ENCODE measurements at places on chromosomes 6 and 20.

GRCh38 chr6:113837170-113837569, 20.0 kb upstream of the MARCKS start:
- no peak for DNase-seq

DNA sequence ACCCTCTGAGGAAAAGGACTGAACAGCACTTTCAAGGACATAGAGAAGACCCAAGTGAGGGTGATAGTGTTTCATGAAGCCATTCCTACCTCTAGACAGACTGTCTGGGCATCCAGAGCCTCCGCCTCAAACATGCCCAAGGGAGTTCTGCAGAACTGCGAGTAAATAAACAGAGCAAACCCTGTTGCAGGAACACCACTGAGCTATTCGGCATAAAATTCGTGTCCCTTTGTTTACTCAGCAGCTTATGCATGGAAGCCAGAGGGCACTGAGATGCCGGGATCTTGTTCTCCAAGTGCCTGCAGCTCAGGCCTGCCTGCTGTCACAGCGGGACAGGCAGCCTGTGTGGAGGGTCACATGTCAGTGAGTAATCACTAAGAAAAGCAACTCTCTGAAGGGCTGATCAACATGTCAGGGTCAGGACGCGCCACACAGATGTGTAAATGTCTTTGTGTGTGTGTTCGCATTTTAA, 164.9 kb upstream of the HEY2 start:
- no peak for DNase-seq

DNA sequence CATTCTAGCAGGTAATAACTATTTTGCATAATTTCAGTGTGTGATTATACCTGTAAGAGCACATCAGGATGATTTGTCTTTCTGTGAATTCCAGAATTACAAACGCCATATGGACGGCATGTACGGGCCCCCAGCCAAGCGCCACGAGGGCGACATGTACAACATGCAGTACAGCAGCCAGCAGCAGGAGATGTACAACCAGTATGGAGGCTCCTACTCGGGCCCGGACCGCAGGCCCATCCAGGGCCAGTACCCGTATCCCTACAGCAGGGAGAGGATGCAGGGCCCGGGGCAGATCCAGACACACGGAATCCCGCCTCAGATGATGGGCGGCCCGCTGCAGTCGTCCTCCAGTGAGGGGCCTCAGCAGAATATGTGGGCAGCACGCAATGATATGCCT, 122.7 kb downstream of the TMEM242 start:
- DNase-seq = no peak

GRCh38 chr6:52053038-52053695, 34.2 kb downstream of the PKHD1 start:
- no peak for DNase-seq

- DNase-seq = no peak
Observed at GRCh38 chr6:33433001-33433543, 13.2 kb downstream of the SYNGAP1 start.

DNA sequence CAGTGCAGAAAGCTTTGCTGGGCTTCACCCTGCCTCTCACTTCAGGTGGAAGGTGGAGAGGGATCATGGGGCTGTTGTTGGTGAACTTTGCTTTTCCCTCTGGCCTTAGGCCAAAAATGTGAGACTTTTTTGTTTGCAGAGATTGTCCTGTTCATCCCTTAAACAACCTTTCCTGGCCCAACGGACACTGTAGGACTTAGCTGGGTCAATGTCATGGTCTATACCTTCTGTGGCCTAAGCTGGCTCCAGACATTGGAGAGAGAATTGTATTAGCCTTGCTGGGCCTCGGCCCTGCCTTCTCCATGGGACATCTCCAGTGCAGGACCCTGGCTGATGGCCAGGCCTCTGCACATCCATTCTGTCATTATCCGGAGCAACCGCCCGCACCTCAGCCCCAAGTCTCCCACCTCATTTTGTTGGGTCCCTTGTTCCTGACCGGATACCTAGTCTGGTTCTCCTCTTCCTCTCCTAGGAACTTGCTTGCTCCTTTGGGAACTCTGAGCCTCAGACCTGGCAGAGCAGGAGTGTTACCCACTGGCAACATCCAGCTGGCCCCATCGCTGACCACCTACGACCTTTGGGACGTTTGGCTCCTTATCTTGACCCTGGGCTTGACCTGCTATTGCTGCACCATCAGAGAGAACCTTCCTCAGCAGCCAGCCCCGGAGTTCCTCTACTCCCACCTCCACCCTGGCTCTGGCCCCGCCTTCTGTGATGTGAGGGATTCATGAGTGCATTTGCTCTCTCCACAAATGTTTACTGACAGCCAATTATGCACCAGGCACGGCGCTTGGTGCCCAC, 128.2 kb downstream of the BANF2 start:
- DNase-seq = no peak

DNA sequence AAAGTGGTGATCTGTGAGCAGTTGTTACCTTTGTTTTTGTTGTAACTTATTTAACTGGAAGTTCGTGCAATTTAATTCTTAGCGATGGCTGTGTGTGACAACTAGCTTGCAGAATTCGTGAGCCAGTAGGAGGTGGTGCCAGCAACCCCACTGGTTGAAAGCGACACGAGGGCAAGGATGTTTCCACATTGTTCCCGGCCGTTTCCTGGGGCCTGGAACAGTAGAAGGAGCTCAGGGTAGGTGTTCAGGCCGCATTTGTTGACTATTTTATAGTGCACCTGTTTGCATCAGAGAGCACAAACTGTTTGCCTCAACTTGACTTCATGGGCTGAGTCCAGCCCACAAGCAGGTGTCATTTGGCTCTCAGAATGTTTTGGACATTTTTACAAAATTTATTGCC, 112.1 kb upstream of the PTPN1 start:
- no peak for DNase-seq

GRCh38 chr6:21751608-21752007, 158.1 kb downstream of the SOX4 start:
- no peak for DNase-seq

DNA sequence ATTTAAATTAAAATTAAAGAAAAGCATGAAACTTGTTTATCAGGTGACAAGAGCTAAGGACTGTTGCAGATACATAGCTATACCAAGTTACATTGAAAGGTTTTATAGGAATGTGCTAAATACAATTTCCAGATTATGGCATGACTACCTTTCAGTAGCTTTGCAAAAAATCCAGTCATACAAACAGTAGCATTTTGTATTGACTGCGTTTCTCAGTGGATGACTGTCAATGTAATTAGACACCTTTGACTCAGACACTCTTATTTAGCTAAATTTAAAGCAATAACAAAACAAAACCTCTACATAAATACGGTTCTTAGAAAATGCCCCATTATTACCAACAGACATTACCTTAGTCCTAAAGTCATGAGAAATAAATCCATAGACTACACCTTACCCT, 275.8 kb upstream of the RUNX2 start:
- no peak for DNase-seq

- peak; percentile 45 for DNase-seq
Observed at GRCh38 chr20:4465855-4466545, 255.7 kb upstream of the PRND start.

GRCh38 chr20:22629447-22629846, 45.1 kb upstream of the FOXA2 start:
- no peak for DNase-seq

GRCh38 chr20:53592992-53593465, 610 bp downstream of the ZNF217 start:
- peak; percentile 32 for DNase-seq

Measured in A673 (cell line).